ENCODE measurements at places on chromosomes 5 and 9.

- no peak for DNase-seq
Observed at GRCh38 chr9:82745919-82746318, 317.0 kb downstream of the RASEF start.

- DNase-seq, result no peak
Observed at GRCh38 chr5:126358525-126358924, 64.7 kb upstream of the GRAMD2B start.

- DNase-seq, result no peak
Observed at GRCh38 chr9:93522736-93523135, 53.6 kb upstream of the PHF2 start.

DNA sequence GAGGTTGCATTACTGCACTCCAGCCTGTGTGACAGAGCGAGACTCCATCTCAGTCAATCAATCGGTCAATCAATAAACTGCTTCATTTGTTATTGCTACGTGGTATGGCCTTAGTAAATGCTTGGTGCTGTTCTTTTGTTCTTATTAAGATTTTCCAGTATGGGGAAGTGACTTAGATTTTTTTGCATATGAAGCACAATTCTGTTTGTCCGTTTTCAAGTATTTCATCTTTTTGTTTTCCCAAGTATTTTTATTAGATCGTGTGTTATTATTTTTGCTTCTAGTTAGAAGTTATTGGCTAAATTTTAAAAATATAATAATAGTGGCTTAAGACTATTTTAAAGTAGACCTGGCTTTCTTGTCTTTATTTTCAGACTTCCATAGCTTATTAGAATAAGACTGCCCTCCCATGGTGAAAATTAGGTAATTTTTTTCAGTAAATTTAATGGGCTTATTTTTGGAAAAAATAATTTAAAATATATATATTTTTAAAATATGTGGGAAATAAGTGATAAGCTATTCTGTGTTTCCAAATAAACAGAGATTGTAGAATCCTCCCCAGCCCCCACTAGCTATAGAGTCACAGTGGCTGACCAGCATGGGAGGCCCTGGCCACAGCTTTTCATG, 14.7 kb upstream of the OMD start:
- no peak for DNase-seq

DNA sequence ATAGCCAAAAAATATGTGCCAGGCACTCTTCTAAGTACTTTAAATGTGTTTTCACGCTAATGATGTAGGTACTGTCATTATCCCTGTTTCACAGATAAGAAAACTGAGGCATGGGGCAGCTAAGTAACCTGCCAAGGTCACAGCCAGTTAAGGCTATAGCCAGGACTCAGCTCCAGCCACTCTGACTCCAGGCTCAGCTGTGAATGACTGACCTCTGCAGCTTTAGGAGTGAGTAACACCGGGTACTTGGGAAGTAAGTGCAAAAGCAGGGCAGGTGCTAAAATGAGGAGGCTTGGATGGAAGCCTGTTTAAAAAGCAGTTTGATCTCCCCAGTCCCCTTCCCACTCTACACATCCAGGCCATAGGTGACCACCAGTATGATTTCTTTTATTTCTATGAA, 10.6 kb upstream of the SHC3 start:
- no peak for DNase-seq

DNA sequence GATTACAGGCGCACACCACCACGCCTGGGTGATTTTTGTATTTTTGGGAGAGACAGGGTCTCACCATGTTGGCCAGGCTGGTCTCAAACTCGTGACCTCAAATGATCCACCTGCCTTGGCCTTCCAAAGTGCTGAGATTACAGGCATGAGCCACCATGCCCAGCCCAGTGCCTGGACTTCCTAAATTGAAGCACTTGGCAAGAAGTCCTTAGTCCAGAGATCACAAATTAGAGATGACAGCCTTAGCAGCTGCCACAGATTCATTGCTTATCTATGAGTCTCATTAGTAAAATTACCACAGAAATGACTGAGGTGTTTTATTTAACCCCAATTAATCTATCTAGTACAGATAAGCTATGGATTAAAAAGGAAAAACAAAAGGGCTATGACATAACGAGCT, 19.2 kb downstream of the EFCAB9 start:
- DNase-seq, result no peak

DNA sequence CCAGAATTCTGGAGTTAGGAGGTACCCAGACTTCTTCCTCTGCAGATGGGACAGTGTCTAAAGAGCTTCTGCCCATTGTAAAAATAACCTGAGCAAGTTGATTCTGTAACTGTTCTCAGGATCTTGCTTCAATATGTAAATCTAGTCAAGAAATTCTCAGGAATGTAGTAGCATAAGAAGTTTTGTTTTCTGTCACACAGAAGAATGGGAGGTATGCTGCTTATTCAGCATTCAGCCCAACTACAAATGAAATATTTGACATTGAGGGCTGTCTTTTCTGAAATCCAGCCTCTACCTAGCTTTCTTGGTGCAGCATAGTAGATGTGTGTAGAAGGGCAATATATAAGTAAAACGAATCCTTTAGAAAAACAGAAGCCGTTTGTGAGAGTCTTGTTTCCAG, 13.8 kb downstream of the MACIR start:
- DNase-seq, result no peak

GRCh38 chr5:96582343-96582742, 79.8 kb upstream of the CAST start:
- DNase-seq, result no peak

- no peak for DNase-seq
Observed at GRCh38 chr5:178437386-178438075, 152.7 kb downstream of the COL23A1 start.

DNA sequence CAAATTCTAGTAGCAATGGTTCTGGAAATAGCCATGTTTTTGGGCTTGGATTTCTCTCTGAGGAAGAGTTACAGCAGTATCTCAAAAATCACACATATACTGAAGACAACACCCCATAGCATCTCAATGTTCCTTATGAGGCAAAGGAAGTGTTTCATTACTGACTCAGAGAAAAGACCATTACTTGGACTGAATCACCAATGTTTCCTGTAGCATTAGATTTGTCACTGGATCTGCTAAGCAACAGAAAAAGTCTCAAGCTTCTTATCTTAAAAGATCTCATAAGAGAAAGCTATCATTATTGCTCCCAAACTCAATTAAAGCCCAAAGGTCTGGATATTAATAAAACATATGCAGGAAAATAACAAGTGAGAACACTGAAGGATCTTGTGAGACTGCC, 272.4 kb downstream of the ADAMTS6 start:
- DNase-seq, result no peak

GRCh38 chr9:13863112-13863511, 450.8 kb downstream of the NFIB start:
- DNase-seq, result no peak

DNA sequence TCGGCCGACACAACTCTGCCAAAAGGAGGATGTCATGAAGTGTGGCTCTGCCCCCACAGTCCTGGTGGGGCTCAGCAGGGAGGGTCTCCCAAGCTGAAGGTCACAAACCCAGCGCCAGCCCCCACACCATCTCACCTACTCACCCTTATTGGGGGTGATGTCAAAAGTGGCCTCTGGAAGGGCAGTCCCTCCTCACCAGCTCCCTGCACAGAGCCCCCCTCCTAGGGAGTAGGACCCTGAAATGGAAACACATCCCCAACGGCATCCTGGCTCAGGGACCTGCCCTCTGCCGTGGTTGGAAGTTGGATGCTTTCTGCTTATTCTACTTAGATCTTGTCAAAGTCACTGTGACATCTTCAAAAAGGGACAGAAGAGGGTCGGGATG, 89.5 kb downstream of the NSUN2 start:
- no peak for DNase-seq

DNA sequence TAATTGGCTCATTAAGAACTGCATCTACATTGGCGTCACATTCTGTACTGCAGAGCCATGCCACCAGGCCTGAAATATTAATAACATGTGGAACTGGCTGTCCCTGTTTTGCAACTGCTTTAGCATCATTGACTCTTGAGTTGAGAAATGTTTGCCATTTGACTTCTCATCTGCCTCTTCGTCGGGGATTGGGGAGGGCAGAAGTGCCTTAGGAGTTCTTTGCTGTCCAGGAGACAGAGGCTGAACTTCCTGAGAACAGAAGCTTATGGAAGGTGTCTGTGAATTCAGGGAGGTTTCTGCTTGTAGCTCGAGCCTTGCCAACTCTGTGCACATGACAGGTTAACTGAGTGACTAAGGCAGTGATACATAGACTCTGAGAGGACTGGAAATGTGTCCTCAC, 265.0 kb downstream of the KIF4B start:
- DNase-seq, result no peak

DNA sequence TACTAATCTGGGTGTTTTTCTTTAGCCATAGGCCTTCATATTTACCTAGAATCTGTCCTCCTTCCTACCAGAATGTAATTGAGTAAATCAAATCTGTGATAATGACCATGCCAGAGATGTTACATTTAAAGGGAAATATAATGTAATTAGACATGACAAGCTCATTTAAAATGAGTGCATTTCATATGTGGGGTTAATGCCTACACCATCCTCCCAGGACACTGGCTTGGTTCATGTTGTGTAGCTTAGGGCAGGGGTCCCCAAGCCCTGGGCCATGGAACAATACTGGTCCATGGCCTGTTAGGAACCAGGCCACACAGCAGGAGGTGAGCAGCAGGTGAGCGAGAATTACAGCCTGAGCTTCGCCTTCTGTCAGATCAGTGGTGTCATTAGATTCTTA, 276.9 kb upstream of the DAP start:
- no peak for DNase-seq

- no peak for DNase-seq
Observed at GRCh38 chr9:107260437-107261081, 22.5 kb upstream of the RAD23B start.

- no peak for DNase-seq
Observed at GRCh38 chr9:91048749-91049148, 247.1 kb downstream of the SYK start.

- DNase-seq, result no peak
Observed at GRCh38 chr5:90792725-90793124, 234.1 kb downstream of the ADGRV1 start.

- DNase-seq, result no peak
Observed at GRCh38 chr5:77748160-77748559, 28.0 kb downstream of the TBCA start.

- DNase-seq, result no peak
Observed at GRCh38 chr5:170597109-170597751, 93.4 kb downstream of the KCNIP1 start.

GRCh38 chr9:7273575-7273974, 515.8 kb downstream of the KDM4C start:
- DNase-seq, result no peak

DNA sequence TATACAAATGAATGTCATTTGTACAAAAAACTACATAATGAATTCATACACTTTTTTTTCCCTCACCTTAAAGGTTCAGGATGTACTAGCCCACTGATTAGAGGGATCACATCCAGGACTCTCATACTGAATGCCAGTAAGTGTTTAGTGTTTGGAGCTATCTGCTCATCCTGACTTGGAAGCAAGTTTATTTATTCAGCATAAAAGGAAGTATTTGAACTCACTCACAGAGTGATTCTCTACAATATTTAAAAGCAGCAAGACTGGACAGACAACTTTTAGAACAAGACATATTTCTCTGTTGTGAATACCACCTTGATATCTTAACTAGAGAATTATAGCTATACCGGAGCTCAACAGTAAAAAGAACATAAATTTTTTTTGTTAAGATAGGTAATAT, 14.8 kb upstream of the IQGAP2 start:
- no peak for DNase-seq

GRCh38 chr5:77319117-77319804, 108.8 kb downstream of the PDE8B start:
- no peak for DNase-seq

- DNase-seq, result no peak
Observed at GRCh38 chr5:44821164-44821563, 12.4 kb downstream of the MRPS30 start.

- peak; percentile 91 for DNase-seq
Observed at GRCh38 chr5:1386274-1386717, 41.4 kb upstream of the CLPTM1L start.

DNA sequence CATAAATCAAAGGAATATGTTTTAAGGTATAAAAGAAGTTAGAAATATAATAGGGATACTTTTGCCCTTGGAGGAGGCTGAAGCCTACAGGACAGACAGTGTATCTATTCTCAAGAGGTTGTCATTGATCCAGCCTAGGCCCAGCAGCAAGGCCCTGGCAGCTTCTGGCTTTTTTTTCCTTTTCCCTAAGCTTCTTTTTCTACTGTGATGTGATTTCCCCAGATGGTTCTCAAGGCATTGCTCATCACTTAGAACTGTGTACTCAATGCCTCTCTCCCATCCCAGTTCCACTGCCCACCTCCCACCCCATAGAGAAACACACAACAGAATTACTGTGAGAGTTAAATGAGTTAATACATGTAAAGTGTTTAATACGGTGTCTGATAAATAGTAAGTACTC, 88.6 kb downstream of the SLC44A1 start:
- no peak for DNase-seq

DNA sequence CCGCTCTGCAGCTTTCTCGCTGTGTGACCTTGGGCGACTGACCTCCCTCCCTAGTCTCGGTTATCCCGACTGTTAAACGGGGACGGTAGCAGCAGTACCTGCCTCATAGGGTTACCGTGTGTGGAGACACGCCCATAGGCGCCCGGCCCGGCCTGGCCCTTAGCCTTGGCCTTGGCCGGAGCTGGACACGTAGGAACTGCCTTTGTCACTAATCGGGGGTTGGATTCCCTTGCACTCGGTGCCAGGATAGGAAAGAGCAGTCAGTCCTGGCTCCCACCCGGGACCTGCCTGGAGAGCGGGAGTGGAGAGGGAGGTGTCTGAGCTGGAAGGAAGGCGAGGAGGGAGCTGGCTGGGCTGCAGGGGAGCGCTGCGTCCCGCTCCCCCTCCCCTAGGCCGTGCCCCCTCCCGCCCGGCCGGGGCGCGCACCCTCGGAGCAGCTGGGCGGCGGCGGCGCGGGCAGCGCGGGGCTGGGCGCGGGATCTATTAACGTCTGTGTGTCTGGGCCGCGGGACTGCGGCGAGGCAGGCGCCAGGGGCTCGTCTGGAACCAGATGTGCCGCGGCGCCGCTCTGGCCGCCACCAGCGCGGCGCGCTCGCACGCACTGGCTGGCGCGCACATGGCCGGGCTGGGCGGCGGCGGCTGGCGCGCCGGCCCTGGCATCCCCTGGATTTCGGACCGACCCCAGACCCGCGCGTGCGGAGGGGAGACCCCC, 31.7 kb downstream of the PRRX2 start:
- no peak for DNase-seq

DNA sequence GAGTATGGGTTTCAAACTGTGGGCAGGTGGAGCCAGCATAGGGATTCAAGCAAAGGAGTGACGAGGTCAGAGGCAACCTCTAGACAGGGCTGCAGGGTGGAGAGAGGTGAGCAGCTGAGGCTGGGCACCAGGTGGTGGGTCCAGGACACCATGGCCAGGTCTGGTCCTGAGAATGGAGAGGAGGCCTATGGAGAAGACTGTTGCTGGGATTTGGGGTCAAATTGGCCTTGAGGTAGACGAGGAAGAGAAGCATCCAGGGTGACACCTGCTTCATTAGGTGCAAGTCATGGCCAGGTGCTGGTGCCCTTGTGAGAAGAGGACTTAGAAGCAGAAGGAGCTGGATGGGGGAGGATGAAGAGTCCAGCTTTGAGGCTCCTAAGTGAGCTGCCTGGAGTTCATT, 99.6 kb downstream of the NSG2 start:
- DNase-seq, result no peak

- no peak for DNase-seq
Observed at GRCh38 chr9:17081351-17081750, 53.5 kb upstream of the CNTLN start.
